ENCODE measurements at places on chromosomes 5 and 9. TPM values are rescaled to one million over a fixed set of nuclear protein-coding genes. Genes with fewer than 3 reads are reported as not detected.

ADAMTS13 gene
- total RNA-seq: 18.1 TPM

- DNase-seq: no peak
Measured at GRCh38 chr5:153699035-153699434, 208.6 kb downstream of the GRIA1 start.

TMEM174 gene
- total RNA-seq: not detected

DNA sequence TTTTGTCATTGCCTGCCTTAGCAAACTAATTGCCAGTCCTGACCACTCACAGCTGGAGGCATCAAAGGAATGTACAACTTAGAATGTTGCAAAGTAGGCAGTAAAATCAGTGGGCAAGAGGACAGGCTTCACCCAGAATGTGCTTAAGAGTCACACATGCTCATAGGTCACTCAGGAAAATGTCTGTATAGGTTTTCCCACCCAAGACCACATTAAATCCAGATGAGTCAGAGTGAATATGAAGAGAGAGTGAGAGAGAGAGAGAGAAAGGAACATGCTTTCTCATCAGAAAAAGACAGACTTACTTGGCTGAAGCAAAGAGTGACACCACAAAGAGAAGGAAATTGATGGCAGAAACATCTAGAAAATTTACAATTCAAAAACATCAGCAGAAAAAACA lies 37.9 kb downstream of the PLEKHG4B start:
- no peak for DNase-seq

SLC1A3 gene
- not detected for total RNA-seq

NHP2 gene
- 183 TPM for total RNA-seq

CNTRL gene
- total RNA-seq: 138 TPM

GRCh38 chr9:93119953-93120845 lies 13.9 kb downstream of the NINJ1 start:
- DNase-seq: peak; percentile 69

DNA sequence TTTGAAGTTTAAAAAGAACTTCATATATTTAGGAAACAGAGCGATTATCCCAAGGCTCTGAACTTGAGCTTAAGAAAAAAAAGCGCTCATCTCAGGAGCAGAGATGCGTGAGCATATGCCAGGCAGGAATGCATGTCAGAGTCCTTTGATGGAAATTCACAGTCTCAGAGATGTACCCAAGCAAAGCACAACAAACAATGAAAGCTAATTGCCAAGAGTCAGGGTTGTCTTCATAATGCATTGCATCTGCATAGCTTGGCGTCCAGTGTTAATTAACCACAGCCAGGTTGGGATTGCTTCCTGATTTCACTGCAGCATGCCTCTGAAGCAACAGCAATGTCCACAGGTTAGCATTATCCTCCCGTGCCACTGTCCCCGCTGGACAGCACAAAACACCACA lies 907.0 kb upstream of the DMAC1 start:
- no peak for DNase-seq

ANXA2R gene
- 15.1 TPM for total RNA-seq

- DNase-seq: no peak
Measured at GRCh38 chr9:17744786-17745185, 165.9 kb downstream of the SH3GL2 start.

DNA sequence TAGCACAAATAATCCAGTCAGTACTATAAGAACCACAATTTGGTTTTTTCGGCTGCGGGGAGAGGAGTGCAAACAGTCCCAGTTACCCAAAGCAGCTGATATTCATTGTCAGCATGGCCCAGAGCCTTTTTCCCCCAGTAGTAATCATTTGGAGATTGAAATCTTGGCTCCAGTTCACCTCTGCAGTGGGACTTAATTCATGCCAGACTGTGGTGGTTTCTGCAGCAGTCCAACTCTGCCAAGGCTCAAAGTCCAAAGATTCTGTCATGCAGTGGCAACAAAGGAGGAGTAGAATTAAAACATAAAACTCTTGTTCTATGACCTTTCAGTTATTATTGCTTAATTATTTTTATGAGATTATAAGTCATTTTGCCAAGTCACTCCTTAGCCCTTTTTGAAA lies 25.0 kb upstream of the TRIM36 start:
- DNase-seq: no peak

SLC34A1 gene
- total RNA-seq: 0.63 TPM

- DNase-seq: no peak
Measured at GRCh38 chr9:113614843-113615648, 151.5 kb downstream of the RGS3 start.

CDO1 gene
- total RNA-seq: not detected

DNA sequence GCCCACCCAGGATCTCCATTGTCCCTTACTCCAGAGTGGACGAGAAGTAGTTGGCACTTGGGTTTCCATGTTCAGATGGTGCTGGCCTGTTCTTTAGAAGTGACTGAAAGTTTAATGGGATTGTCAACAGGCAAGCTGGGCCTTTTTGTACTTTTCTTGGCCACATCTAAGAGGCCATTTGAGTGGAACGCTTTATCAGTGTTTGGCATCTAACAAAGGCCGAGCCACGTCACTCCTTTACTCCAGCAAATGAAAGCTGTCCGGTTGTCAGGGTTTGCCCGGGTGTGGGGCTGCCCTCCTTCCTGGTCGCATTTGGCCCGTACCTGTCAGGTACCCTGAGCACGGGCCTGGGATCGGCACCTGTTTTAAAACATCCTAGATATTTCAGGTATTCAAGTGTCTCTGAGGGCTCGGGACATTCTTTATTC lies 71.5 kb downstream of the RCL1 start:
- DNase-seq: no peak

SV2C gene
- not detected for total RNA-seq

DNA sequence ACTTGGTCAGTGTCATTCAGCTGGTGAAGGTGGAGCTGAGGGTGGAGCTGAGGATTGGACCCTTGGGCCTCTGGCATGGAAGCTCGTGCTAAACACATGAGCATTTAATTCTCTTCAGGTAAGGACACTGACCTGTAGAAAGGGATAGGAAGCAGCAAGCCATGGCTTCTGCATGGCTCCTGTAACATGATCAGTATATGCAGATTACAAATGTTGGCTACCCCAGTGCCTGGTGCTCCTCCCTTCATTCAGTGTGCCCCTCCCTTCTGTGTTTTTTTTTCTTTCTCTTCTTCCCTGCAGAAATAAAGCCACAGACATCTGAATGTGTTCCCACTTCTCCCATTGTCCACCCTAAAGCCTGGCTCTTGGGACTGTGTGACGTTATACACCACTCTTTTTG lies 52.9 kb downstream of the ARHGAP26 start:
- DNase-seq: no peak

HAVCR2 gene
- 3.7 TPM for total RNA-seq

GDNF gene
- not detected for total RNA-seq

FAM151B gene
- not detected for total RNA-seq

GRCh38 chr5:58622936-58623871 lies 40.3 kb downstream of the RAB3C start:
- no peak for DNase-seq

- no peak for DNase-seq
Measured at GRCh38 chr9:37155601-37156000, 35.2 kb downstream of the ZCCHC7 start.

DNA sequence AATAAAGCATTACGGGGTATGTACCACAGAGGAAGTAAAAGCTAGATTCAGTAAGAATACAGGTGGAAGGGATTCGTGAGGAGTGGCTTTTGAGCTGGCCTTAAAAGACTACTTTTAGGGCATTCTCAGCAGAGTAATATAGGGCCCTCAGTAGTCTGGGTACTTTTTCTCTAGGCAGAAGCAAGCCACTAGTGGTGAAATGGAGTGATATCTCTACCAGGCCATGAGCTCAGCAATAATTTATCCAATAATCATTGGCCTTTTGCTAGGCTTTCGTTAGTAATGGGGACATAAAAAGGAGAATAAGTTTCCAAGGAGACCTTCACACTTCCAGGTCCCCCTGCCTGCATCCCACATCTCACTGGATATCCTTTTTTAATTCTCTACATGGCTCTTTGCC lies 1.7 kb downstream of the POLR3G start:
- peak; percentile 16 for DNase-seq

ADGRV1 gene
- not detected for total RNA-seq

DNA sequence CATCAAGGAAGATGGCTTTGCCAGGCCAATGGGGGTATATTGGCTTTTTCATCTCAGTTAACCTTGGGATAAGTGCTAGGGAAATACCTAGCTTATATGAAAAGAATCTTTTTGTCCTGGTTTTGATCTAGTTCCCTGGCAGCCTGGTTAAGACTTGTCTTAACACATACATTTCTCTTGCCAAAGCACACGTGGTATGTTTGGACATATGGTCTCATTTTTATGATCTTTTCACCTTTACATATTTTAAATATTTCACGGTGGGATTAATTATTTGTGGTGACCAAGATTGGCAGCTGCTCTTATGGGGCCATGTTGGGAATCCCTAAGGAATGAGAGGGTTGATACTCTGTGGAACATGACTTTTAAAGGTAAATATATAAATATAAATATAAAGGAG lies 312.5 kb downstream of the NPR3 start:
- no peak for DNase-seq

ABCA2 gene
- total RNA-seq: 10.6 TPM

GKAP1 gene
- 12.4 TPM for total RNA-seq

DNA sequence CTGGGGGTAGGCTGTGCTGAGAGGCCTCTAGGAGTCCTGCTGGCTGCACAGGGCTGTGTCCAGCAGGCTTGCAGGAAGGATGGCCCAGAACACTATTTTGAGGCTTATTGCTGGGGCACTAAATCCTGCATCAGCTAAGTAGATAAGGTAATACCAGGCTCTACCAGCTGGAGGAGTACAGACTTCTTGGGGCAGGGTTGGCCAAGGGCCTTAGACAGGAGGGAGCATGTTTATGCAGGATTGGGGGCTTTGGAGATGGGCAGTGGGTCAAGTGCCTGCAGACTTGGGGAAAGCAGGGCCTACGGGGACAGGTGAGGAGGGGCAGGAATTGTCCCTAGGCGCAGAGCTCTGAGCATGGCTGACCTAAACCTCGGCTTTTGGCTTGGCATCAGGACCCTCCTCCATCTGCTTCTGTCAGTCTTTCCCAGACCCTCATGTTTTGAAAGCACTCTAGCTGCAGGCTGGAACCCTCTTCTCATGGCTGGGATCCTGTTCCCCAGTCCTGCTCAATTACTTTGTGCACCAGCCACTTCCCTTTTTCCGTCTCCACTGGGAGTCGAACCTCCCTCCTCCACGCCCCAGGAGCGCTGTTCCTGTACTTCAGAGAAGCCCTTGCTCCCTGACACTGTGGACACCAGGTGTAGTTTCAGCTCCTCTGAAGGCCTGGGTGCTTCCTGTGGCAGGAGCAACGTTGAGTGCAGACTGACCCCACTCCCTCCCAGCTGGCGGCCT lies 61.0 kb upstream of the SPTLC1 start:
- peak; percentile 10 for DNase-seq

DNA sequence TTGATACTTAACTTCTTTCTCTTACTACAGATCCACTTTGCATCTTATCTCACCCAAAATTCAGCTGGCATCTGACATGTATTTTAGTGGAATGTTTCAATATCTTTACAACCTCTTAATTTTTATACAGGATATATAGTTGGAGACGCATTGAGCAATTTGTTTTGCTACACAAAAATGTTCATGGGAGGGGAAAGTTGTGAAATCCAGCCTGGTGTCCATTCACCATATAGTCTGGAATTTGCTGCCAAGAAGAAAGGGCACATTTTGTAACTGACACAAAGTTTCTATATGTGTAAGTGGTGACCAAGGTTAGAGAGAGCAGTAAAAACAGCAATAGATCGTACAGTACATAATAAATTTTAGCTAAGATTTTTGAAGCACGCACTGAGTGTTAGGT lies 14.0 kb upstream of the CHD1 start:
- no peak for DNase-seq

DNA sequence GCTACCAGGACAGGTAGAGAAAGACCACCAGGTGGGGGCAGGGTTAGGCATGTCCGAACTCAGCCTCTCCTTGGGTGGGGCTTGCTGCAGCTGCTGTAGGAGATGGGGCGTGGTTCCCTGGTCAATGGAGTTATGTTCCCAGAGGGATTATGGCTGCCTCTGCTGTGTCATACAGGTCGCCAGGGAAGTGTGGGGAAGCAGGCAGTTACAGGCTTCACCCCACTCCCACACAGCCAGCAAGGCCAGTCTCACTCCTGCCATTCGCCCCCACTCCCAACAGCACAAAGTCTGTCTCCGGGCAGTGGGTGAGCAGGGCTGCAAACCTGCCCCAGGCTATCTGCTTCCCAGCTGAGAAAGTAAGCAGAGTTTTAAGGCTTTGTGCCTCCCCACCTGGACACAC lies 20.0 kb upstream of the CEP72 start:
- no peak for DNase-seq

DNA sequence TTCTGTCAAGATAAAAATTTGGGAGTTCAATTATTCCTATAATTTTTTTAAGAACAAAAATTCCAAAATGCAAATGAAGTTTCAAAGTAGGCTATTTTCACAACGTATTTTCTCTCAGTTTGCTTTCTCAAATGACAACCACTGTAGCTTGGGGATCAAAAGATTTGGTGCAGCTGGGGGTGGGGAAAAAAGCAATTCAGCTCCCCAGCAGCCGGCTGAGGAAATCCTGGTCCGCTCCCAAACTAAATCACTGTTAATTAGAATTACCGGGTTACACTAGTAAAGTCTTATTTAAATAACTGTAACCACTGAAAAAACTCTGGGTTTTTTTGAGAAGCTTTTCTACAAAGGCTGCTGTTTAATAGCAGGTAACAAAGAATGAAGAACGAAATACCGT lies 5.7 kb downstream of the NR6A1 start:
- no peak for DNase-seq

GRCh38 chr9:121735065-121735792 lies 83.8 kb downstream of the DAB2IP start:
- peak; percentile 72 for DNase-seq

GRCh38 chr5:102077920-102078319 lies 218.2 kb downstream of the SLCO4C1 start:
- no peak for DNase-seq

- DNase-seq: no peak
Measured at GRCh38 chr5:9479990-9480389, 65.9 kb downstream of the SEMA5A start.

DNA sequence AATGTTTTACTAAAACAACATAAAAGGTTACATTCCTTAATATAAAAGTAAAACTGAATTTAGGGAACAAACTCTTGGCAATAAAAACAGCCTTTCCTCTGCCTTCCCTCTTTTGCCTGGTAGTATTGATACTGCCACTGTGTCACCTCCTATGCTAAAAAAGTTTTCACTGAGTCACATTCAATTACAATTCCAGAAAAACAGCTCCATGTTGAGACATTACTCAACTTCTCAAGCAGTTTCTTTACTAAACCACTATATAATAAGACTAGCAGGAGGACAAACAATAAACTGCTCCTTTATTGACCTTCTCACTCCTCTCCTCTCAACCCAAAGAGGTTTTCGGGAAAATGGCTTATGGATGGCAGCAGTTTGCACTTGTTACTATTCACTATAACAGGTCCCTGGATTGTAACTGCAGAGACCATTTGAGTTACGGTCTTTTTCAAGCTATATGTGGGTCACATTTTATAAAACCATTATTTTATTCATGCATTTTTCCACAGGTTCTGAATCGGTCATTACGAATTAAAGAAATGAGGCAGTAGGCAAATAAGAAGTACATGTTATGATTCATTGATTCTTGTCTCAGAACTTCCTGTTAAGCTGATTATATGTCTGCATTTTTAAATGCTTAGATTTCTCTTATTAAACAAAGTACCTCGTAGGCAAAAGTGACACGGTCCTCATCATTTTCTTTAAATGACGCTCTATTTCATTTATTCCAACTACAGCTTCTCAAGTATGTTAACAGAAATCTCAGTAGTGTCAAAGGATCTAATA lies 2.1 kb downstream of the ZDHHC21 start:
- DNase-seq: peak; percentile 21

- no peak for DNase-seq
Measured at GRCh38 chr5:33524476-33524875, 83.7 kb downstream of the TARS1 start.
